OCI-LY7 (cell line): ENCODE measurements at places on chromosomes 12 and 14.

- DNase-seq: peak; percentile 1
Measured at GRCh38 chr14:45716572-45716971, 463.6 kb upstream of the MIS18BP1 start.

DNA sequence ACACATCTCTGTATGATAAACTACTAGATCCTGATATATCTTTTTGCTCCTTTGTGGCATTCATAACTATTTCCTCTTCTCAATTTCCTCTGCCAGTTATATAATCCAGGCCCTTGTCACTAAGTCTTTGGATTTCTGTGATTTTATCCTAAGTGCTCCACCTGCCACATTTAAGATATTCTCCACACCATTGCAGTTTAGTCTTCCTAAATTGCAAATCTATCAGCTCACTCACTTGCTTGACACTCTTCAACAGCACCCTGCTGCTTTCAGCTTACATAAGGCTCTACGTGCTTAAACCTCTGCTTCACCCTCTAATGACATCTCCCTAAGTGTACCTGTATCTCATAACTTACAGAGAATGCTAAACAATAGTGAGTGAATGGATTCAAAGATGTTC is 1032.2 kb upstream of the SEL1L start:
- DNase-seq: no peak

DNA sequence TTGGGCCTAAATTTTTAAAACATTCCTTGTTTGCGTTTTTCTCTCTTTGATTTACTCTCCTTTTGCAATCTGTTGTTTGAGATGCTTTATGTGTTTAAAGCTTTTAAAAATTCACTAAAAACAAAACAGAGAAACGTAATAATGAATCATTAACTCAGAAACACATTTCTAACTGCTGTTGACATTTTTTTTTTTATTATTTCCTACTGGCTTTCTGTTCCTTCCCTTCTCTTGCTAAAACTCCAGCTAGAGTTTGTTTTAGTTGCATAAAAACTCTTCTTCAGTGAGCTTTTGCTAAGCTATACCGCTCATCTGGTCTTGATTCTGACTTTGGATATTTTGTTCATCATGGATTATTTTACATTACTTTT is 29.0 kb upstream of the SRGAP1 start:
- DNase-seq: no peak

- no peak for DNase-seq
Measured at GRCh38 chr14:24179961-24180796, 8.3 kb downstream of the REC8 start.

DNA sequence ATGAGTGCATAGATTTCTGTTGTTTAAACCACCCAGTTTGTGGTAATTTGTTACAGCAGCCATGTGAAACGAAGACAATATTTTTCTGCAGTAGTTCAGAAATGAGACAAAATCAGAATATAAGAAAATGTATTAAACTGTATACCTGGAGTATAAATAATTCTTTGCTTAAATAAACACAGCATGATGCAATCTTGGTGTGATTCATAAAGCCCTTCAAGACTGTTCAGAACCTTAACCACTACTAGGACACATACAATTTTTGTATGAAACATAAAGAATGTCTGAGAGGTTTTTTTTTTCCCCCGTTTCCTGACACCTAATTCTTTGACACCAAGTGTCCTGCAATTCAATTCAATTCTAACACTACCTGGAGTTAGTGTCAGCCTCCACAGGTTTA is 10.5 kb downstream of the C12orf75 start:
- no peak for DNase-seq

DNA sequence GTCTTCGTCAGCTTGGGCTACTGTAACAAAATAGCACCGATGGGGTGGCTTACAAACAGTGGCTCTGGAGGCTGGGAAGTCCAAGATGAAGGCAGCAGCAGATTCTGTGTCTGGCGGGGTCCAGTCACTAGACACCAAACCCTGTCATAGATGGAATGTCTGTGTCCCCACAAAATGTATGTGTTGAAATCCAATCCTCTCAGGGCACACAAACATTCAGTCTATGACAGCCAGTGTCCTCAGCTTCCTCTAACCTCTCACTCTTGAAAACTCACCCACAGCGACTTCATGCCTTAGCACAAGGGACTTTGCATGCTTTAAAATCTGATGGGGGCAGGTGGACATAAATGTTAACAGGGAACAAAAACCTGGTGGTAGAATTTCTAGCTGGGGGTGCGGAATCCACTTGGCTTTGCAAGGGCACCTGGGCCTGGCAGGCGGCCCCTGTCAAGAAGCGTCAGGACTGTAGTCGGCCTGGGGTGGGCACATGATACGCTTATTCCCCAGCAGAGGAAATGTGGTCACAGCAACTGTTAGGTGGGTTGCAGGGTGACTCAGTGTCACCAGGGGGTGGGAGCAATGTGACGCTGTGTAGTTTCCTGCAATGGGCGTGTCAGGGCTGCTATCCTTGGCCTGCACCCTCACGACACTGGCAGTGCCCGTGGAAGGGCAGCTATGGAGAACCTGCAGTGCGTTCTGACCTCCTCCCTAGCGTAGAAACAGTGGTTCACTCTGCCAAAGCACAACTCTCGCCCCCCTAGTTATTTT is 17.7 kb downstream of the RIN3 start:
- no peak for DNase-seq

- DNase-seq: no peak
Measured at GRCh38 chr12:6336079-6336888, 5.6 kb downstream of the TNFRSF1A start.

DNA sequence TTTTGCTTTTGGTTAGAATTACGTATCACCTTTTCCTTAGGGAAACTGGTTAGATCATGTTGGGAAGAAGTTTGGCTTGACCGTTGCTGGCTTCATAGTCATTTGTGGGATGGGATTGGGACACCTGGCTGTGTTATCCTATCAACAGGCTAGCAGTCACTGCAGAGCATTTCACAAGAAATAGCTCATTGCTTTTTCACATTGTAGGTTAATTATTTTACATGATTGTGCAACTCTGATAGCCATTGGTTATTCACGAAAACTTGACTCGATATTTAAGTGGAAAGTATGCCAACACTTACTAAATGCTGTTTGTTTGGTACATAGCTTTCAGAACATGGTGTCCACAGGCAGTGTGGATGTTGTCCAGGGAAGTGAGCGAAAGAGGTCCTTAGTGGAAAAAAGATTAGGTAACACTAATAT is 89.4 kb downstream of the NKX2-1 start:
- no peak for DNase-seq

GRCh38 chr14:96272777-96273473 is 16.9 kb downstream of the BDKRB1 start:
- no peak for DNase-seq

DNA sequence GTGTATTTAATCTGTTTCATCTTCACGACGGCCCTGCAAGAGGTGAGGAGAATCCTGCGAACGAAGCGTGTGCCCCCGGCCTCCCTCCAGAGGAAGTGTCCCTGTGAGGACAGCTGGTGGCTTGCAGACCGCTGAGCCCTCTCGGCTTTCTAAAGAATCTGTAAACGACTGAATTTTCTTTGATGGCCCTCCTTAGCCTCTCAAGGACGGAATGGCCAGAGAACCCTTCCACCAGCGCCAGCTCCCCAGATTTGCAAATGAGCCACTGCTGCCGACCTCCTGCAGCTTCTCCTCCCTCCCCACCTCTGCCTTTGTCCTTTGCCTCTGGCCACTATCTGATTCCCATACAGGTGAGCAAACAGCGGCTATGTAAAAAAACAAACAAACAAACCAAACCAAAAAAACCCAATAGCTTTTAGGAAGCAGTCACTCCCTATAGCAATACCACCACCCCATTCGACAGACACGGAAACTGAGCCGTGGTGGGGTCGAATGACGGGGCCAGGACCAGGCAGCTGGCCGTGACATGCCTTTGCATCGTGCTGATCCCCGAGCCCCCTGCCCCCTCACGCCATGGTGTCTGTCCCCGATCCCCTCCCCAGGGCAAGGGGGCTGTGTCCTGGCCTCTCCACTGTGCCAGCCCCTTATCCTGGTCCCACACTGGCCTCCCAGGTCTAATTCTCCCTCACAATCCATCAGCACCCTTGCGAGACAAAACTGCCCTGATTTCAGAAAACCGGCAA is 23.6 kb downstream of the RFLNA start:
- no peak for DNase-seq

- no peak for DNase-seq
Measured at GRCh38 chr14:51014086-51014485, 69.8 kb upstream of the PYGL start.

- DNase-seq: no peak
Measured at GRCh38 chr12:48973531-48973930, 2.0 kb upstream of the WNT10B start.

DNA sequence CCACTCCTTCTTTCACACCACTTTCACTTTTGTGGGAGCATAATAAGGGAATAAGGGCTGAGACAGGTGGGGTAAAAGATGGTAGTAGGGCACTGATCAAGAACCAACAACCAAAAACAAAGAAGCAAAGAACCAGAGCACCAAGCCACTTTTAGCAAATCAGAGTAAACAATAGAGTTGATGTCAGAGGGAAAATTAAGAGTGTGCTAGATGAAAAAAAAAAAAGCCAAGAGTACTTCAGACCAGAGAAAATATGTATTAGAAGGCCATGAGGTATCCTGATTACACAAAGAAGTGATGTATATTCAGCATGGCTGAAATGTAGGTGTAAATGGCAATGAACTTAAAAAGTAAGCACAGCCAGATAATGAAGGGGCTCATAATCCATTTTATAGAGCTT is 75.4 kb downstream of the ABCC9 start:
- DNase-seq: no peak

GRCh38 chr14:96260341-96260821 is 4.4 kb downstream of the BDKRB1 start:
- no peak for DNase-seq

DNA sequence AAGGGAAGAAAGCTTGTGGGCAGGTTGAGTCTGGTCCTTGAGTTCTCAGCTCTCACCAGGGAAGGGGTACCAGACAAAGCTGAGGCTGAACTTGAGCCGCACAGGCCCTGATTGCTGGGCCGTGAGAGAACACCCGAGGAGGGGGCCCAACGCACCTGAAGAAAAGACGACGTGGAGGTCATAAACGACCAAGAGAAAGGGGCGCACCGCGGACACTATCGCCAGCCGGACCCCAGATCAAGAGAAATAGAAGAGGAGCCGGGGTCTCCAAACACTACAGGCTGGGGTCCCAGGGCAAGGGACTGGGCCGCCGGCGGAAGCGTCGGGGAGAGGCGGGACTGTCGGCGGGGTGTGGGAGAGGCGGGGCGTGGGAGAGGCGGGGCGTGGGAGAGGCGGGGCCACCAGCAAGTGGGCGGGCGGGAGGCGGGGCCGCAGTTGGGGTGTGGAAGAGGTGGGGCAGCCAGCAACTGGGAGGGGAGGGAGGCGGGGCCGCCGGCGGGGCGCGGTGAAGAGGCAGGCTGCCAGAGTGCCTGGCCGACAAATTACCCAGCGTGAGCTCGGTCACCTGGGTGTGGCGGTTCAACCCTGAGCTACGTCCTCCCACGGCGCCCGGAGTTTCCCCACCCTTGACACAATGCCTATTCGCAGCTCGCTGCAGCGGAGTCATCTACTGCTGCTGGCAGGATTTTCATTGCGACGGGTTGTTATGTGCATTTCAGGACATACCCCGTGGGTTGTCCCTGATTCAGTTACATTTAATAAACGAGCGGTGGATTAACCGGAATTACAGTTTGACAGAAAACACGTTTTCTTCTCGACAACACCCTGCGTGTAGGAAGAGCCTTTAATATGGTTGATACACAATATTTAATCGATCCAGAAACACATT is 15.5 kb upstream of the NEMF start:
- peak; percentile 97 for DNase-seq

GRCh38 chr12:85076688-85077430 is 40.7 kb downstream of the LRRIQ1 start:
- DNase-seq: peak; percentile 45

DNA sequence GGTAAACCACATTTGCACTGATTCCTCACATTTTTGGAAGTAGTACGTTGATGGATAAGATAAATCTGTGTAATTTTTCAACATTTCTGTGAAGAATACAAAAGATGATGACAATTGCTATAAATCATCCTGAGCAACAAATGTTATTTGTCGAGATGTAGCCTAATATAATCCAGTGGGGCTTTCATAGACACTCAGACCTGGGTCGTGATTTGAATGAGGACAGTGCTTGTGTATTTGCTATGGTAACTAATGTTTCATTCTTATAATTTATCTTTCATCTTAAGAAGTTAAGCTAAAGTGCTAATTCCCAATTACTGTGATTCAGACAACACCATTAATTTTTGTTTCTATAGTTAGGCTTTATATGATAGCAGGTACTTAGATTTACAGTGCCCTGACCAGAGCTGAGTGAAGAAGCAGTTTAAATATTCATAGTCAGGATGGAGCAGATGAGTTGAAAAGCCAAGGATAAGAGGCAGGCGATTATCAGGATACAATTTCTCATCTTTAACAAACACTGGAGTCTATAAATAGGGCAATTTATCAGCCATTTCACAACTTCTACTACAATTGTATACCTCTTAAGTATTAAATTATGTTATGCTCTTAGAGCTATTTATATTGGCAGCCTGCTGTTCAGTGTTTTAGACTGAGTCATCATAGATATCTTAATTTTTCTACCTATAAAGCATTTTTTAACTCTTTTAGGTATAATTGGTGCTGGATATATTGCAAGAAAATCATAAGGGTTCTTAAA is 359.9 kb downstream of the TRHDE start:
- no peak for DNase-seq

DNA sequence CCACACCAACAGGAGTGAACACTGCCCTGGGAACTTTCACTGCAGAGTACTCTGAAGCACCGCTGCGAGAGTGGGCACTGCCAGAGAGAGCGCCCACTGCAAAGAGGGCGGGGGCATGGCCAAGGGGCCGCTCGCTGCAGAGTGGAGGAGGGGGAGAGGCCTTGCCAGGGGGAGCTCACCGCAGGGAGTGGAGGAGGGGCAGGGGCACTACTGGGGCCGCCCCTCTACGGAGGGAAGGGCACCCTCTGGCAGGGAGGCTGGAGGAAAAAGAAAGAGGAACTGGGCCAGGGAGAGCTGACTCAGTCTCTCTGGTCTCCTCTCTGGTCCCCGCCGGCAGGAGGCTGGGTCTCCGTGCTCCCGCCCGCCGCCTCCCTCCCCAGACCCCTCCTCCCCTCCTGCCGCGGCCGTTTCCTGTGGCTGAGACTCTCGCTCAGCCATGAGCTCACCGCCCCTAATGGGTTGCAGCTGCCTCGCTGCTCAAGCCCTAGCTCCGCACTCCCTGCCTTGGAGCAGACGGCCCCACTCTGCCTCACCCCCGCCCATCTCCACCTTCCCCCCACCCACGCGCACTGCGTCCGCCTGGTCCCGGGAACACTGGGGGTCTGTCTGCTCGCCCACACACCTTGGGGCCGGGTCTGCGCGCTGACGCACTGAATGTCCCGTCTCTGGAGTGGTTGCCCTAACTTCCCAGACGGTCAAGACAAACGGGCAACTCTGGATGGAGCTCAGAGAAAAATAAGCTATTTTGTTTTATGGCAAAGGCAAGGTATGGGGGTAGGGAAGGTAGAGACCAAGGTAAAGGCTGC is 1.3 kb downstream of the ARHGEF40 start:
- peak; percentile 93 for DNase-seq

GRCh38 chr14:92207012-92207927 is 85.5 kb downstream of the CPSF2 start:
- no peak for DNase-seq

- DNase-seq: no peak
Measured at GRCh38 chr14:78232231-78233000, 62.2 kb downstream of the NRXN3 start.

- DNase-seq: no peak
Measured at GRCh38 chr12:131577766-131578165, 133.1 kb upstream of the SFSWAP start.

GRCh38 chr14:53893374-53893773 is 63.3 kb downstream of the BMP4 start:
- no peak for DNase-seq

- DNase-seq: peak; percentile 9
Measured at GRCh38 chr14:88791629-88792472, 902 bp downstream of the EML5 start.

- no peak for DNase-seq
Measured at GRCh38 chr12:71947645-71948105, 9.0 kb downstream of the TPH2 start.
